Tibial nerve (tissue), 4 donors: ENCODE measurements at places on chromosomes 13 and 19.

DNA sequence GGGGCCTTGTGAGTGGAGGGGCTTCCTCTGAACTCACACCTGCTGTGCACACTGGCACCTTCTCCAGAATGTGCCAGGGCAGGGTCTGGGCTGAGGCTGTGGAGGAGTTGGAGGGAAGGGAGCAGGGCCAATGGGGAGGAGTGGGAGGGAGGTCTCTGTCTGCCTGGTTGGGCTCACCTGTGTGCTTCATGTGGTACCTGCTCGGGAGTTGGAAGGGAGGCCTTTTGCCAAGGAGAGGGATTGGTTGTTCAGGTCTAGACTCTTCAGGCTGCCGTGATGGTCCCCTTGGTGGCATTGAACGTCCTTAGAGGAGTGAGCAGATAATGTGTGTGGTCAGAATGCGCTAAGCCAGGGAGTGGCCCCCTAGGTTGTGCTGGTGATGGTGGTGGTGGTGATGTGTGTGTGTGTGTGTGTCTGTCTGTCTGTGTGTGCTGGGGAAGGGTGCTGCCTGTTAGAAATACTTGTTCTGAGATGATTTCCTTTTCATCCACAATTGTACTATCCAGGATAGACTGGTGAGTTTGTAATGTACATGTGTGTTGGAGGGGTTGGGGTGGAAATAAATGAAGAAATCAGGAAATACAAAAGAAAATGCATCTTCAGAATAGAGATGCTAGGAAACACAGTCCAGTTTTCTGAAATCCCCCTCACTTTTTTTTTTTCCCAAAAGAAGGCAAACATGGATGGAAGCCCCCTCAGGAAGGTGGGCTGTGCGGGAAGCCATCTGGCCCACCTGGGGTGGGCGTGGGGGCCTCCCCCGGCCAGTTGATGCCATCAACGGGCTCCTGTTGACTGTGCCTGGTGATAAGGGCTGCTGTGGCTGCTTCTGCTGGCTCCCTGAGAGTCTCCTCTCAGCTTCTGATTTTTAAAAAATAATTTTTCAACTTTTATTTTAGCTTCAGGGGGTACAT lies 140.5 kb upstream of the ZNF536 start:
- no peak for DNase-seq

DNA sequence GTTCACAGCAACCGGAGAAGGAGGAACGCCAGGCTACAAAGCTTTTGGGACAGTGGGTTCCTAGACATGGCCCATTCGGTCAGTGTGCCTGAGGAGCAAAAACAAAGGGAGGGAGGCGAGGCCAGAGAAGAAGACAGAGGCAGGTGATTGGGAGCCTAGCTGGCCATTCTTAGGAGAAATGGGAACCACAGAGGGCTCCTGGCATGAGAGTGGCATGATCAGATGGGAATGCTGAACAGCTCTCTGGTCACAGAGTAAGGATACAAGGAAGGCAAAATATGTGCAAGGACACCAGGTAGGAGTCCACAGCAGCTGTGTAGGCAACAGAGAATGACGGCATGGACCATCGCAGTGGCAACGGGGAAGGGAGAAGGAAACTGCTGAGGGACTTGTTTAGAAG lies 82.4 kb downstream of the EFNB2 start:
- no peak for DNase-seq

DNA sequence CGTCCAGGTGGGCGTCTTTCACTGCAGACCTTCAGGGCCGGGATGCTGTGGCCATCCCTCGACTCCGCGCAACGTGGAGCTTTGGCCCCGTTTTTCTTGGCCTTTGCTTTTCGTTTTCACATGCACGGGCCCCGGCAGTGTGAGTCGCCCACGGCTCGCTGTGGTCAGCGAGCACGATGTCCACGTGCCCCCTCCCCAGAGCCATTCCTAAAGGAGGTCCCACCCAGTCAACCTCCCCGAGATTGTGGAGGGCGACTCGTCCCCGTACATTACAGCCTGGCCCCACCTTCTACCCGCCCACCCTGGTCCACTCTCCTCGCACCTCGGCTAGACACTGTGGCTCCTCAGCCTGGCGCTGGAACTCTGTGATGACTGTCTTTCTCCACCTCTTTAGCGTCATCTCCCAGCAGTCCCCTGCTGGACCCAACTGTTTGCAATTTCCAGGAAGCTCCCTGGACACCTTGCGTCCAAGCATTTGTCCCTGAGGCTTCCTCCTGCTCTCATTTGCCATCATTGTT lies 405 bp downstream of the ZNF446 start:
- no peak for DNase-seq

DNA sequence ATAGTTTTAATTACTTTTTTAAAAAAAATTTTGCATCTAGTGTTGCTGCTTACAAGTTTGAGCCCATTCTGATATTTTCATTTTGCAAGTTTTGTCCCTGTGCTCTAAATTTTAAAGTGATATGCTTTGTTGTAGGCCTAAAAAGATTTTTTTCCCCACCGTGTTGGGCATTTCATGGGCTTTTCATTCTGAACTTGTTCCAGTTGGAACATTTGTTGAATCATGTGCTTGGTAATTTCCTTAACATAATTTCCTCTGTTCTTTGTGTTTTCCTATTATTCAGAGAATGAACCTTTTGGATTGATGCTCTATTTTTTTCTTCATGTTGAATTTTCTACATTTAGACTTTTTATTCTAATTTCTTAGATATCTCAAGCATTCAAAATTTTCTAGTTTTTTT lies 206.4 kb upstream of the SPRY2 start:
- no peak for DNase-seq

DNA sequence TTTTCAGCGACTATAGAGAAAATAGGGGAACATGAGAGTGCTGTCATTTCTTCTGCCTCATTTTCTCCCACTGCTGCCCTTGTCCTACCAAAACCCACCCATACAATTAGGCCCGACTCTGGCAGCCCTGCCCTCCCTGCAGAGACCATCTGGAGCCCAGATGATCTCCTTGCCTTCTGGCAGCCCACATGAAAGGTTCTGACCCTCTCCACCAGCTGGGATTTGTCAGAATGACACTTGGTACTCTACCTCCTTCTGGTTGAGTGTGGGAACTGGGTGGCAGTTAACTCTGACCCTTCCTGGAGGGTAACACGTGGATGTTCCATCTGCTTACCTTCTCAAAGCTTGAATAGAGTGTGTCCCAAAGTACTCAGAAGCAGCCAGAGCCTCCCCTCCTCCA lies 21.0 kb upstream of the SIAH3 start:
- no peak for DNase-seq

DNA sequence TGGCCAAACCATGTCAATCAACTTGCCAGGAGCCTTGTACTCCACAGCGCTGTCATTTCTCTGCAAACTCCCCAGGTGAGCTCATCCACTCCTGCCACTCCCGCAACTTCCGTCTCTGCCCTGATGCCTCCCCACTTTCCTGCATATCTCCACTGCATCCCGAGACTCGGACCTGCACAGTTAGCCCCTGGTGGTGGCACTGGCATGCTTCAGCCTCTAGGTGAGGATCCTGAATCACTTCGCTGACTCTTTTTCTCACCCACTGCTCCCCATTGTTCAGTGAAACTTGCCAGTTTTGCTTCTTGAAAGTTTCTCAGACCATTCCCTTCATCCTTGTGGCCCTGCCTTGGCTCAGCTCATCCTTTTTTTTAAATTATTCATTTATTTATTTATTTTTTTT lies 3.4 kb upstream of the CTU1 start:
- DNase-seq: no peak

GRCh38 chr19:10554760-10555609 lies 10.8 kb downstream of the KRI1 start:
- no peak for DNase-seq

GRCh38 chr19:20315543-20315942 lies 148.5 kb downstream of the ZNF486 start:
- DNase-seq: no peak

DNA sequence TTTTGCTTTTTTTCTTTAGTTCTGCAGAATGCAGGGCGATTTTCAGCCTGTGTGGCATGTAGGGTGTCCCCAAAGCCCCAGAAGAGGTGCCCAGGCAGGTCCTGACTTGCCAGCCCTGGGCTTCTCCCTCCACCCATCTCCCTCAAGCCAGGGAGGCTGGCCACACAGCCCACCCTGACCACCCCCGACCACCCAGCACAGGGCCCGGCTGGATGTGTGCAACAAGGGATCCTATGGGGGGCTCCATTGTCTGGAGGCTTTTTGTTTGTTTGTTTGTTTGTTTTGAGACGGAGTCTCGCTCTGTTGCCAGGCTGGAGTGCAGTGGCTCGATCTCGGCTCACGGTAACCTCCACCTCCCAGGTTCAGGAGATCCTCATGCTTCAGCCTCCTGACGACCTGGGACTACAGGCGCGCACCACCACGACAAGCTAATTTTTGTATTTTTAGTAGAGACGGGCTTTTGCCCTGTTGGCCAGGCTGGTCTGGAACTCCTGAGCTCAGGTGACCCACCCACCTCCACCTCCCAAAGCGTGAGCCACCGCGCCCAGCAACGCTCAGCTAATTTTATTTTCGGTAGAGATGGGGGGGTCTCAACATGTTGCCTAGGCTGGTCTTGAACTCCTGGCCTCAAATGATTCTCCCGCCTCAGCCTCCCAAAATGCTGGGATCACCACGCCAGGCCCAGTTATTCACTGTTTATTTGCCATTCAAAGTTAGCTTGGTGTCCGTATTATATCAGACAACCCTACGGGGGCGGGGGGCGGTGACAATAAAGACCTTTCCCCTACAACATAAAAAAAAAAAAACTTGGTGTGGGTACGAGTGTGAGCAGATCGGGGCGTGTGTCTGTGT lies 7.8 kb upstream of the MKNK2 start:
- DNase-seq: no peak

DNA sequence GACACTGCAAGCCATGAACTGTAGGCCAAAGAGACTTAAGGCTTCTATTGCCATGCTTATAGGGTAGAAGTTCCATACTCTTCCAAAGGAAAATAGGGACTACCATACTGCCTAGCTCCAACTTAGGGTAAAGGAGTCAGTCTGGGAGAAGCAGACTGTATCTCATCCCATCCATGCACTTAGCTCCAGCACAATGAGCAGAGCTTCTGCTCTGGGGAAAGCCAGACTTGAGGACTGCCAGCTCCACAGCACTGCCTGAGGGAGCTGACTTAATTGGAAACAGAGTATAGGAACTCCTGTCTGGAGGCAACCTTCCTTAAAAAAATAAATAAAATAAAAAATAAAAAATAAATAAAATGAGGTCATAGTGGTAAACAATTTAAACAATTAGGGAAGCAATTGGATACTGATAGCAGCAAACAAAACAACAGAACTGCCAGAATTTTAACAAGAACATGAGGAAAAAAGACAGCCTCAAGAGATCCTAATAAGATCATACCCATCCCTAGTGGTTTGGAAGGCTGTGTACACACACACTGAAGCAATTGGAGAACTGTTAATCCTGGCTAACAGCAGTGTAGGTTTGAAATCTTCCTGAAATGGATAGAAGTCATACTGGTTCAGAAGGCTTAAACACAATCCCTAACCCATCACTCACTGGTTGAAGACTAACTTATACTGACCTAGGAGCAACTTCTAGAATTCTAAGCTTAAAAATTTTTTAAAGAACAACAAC lies 550.1 kb downstream of the TBC1D4 start:
- DNase-seq: no peak

GRCh38 chr19:7356899-7357627 lies 8.3 kb downstream of the ARHGEF18 start:
- no peak for DNase-seq

DNA sequence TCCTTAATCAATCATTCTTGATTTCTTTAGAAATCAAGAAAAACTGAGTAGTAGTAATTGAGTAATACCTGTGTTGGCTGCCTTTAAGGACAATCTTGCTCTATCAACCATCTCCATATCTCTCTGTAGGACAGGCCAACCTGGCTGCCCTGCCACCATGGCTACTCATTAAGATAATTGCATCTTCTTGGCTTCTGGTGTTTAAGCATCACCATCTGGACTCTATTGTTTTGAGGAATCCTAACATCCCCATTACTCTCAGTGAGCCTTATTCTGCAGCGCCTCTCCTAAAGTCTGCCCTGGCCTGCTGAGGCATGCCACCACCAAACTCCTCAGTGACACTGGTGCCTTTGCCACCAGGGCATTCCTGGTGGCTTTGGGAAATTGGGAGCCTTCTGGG lies 442.6 kb upstream of the ZNF507 start:
- DNase-seq: no peak

DNA sequence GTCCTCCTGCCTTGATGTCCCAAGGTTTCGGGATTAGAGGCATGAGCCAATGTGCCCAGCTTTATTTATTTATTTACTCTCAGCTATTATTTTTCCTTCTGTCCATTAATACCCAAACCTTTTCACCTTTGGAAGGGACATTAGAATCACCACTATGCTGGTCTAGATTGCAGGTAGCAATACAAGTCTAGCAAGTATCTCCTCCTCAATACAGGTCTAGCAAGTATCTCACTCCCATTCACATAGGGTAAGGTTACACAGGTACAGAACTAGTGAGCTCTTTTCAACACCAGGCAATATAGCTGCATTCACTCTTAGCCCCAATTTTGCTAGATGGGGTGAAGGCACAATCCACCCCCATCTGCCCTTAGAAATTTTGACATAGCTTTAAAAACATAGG lies 17.4 kb upstream of the SPRYD7 start:
- DNase-seq: no peak

GRCh38 chr19:35134601-35135242 lies at the start of gene LGI4:
TSS of gene LGI4 (minus strand) at chr19:35135059. CDS start at chr19:35134680, 379 bp downstream.
- no peak for DNase-seq

DNA sequence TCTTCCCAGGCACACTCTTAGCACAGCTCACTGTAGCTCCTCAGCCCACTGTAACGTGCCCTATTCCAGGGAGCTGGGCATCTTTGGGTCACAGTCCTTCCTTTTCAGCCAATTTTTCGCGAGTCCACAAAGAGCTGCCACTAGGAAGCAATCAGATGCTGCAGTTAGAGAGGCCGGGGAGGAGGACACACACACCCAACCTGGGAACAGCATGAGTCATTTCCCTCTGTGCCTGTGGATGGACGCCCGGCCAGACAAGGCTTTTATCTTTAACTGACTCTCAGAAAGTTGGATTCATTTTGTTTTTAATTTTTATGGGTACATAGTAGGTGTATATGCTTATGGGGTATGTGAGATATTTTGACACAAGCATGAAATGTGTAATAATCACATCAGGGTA lies 918.6 kb downstream of the UQCRFS1 start:
- no peak for DNase-seq

DNA sequence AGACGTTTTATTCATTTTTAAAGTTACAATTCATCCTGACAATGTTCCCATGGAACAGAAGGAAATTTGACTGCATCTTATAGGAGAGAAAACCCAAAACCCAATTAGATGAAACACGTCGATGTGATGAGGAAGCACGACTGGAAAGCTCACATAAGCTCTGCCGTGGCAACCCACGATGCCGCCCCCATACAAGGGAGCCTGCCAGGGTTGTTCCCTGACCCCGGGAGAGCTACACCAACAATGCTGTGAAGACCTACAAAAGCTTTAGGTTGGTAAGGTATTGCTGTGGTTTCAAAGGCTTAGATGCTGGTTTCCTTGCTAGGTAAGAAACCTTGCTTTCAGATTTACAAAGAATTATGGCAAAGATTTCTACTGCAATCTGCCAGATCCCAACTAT lies 393.1 kb downstream of the KLF12 start:
- no peak for DNase-seq

GRCh38 chr19:50430888-50431342 lies 1.8 kb upstream of the MYBPC2 start:
- no peak for DNase-seq
